ENCODE measurements at places on chromosomes 5 and 9.

- no peak for DNase-seq
Measured at GRCh38 chr9:126516561-126516935, 97.2 kb upstream of the LMX1B start.

- peak; percentile 50 for DNase-seq
Measured at GRCh38 chr5:14665949-14666348, 1.4 kb downstream of the OTULIN start.

DNA sequence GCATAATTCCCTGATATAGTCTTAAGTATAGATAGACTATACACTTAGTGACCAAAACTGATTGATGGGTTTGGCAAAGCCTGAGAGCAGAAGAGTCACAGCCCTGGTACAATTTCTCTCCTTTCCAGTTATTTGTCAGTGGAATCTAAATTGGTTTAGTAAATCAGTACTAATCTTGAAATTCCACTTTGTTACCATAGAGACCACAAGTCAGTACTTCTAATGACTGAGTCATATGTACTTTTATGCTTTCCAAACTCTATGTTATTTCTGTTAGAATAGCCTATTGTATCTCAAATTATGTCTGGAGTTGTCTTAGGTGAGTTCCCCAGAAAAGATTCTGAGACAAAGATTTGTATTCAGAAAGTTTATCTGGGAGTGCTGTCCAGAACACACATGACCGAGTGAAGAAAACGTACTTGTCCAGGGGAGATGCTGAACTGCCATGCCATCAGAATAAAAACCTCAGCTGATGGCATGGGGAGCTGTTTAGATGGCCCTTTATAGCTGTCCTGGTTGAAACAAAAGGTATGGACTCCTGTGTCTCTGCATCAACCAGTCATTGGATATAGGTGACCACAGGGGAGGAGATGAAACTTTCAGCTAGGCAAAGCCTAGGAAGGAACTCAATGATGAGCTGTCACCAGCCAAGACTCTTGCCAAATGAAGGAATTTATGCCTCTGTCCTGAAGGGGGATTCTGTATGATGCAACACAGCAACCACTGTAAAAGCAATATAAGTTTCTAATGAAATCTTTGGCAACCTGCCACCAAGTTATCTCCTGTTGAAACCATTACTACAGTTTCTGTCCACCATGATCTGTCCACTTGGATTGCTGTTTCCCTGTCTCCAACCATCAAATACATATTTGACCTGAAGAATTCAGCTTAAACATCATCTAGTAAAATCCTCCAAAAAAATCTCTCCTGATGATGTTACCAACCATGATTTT lies 18.0 kb upstream of the SMC2 start:
- no peak for DNase-seq

DNA sequence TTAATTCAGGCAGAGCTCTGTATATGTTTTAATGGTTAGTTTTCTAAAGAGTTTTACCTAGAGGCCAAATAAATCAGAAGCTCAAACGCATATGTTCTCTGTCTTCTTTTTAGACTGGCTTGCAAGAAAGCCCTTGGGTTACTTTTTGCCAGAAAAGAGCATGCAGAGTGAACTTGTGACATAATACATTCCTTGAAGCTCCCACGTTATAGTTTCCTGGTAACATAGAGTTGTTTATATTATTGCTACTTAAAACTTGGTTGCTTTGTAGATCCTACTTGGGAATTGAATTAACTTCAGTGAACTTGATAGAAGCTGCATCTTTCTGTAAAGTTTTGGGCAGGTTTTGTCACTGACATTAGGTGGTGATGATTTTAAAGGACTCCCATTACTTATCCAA lies 102.9 kb downstream of the C9orf152 start:
- no peak for DNase-seq

DNA sequence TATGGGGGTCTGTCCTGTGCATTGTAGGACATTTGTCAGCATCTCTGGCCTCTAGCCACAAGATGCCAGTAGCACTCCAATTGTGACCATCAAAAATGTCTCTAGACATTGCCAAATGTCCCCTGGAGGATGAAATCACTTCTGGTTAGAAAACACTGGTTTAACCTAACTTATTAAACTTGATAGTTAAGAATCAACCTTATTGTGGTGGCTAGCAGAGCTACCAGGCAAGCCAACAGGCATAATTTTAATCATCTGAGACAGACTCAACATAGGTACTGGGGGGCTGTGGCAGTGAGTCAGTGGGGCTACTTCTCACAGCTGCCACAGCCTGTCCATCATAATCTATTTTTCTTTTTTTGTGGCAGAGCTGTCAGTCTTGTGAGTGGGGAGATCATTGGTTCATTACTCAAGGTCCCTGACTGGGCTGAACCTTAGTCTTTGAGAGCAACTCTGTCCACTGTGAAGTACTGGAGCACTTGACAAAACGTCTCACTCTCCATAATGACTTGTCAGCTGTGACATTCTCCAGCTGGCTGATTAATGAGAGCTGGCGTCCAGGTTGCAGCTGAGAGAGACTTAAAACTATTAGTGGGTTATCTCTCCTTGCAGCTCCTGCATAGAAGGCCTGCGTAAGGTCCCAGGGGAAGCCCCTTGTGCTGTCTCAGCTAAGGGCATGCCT lies 107.9 kb downstream of the DCP2 start:
- DNase-seq, result no peak

GRCh38 chr5:112682621-112683061 lies 55.0 kb upstream of the APC start:
- DNase-seq, result no peak

DNA sequence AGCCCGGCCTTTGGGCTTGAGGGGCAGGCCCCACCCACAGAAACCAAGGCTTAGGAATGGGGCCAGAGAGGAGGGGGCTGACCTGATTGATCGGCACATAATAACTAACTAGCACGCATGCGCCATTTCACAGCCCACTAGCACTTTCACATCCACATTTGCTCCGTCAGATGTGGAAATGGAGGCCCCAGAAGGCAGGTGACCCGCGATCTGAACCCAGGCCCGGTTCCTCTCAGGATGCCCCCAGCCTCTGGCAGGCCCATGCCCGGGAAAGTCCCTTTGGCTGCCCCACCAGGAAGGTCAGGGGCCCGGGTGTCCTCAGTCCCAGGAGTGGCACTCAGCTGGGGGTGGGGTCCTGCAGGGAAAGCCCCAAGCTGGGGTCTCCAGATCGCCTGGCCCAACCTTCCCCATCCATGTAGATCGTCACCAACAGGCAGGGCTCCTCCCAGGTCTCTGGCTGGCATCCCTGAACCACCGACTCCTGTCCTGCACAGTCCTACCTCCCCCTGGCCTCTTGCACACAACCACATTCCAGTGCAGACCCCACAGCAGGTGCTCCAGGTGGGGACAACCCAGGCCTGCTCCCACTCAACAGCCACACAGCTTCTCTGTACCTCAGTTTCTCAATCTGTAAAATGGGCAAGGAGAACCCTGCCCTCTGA lies 46.7 kb downstream of the VAV2 start:
- no peak for DNase-seq

DNA sequence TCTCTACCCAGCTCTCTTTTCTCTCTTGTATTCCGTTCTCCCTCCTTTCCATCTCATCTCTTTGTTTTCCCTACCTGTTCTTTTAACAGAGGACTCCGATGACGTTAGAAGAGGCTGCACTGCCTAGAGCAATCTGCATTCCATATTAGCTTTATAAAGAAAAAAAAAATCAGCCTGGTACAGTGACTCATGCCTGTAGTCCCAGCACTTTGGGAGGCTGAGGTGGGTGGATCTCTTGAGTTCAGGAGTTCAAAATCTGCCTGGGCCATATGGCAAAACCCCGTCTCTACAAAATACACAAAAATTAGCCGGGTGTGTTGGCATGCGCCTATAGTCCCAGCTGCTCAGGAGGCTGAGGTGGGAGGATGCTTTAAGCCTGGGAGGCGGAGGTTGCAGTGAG lies 49.0 kb downstream of the DAPK1 start:
- no peak for DNase-seq

DNA sequence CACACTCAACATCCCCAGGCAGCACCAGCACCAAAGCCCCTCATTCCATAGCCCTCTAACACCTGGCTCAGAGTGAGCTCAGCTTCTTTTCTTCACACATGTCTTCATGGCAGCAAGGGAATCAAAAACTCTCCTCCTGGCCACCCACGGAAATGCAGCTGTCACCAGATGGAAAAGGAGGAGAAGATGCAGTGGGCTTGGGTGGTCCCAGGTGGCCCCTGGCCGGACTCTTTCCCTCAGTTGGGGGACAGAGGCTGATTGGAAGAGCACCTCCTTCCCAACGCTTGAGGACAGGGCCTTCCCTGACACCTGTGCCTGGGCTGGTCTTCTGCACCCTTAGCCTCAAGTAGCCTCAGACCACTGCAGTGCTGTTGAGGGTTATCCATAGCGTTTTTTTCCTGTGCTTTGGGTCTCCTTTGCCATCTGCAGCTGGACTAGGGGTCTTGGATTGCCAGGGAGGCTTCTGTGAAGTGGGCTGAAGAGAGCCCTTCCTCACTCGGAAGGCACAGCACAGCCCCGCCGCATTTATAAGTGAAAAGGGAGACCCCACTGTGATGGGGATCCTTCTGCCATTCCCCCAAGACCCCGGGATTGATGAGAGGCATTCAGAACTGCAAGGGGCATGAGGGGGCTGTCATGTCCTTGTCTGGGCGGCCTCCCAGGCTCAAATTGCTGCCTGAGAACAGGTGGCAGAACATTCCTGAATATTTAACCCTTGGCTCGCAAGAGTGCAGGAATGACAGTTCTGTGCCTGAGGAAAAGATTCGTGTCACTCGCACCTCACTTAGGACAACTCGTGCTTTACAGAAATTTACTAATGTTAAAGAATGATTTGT lies 200.0 kb downstream of the AUH start:
- no peak for DNase-seq

- DNase-seq, result no peak
Measured at GRCh38 chr5:163867324-163867723, 361.9 kb downstream of the MAT2B start.

DNA sequence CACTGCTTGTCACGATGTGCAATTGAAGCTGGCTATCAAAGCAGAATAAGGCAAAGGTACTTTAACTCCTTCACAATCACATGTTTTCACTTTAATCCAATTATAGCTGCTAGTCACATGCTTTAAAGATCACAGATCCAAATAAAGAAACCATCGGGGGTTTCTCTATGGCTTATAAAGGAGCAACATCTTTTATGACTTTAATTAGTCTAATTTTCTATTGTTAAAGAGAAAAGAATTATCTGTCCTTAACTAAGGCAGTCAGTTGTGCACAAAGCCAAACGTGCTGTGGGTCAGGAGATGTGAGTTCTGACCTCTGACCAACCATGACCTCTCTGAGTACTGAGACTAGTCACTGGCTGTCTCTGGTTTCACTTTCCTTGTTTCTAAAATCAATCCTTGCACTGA lies 561.1 kb downstream of the RAB3C start:
- no peak for DNase-seq

GRCh38 chr5:4572311-4573100 lies 567.6 kb upstream of the ADAMTS16 start:
- DNase-seq, result no peak

DNA sequence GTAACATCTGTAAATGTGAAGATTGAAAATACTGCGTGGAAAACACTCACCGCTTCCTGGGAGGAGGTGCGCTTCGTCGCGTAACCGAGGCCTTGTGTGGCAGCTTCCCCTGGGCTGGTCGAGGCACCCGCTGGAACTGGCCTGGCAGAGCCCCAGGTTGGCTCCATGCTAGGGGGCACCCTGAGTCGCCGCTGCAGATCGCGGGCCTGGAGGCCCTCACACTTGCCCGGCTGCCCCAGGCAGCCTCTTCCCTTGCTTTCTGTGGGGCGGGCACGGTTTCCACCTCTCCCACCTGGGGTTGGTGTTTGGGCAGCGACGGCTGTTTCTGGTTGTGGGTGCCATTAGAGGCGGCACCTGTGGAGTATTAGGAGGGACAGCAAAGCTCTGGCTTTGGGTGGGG lies 852 bp downstream of the ZNF354C start:
- no peak for DNase-seq

DNA sequence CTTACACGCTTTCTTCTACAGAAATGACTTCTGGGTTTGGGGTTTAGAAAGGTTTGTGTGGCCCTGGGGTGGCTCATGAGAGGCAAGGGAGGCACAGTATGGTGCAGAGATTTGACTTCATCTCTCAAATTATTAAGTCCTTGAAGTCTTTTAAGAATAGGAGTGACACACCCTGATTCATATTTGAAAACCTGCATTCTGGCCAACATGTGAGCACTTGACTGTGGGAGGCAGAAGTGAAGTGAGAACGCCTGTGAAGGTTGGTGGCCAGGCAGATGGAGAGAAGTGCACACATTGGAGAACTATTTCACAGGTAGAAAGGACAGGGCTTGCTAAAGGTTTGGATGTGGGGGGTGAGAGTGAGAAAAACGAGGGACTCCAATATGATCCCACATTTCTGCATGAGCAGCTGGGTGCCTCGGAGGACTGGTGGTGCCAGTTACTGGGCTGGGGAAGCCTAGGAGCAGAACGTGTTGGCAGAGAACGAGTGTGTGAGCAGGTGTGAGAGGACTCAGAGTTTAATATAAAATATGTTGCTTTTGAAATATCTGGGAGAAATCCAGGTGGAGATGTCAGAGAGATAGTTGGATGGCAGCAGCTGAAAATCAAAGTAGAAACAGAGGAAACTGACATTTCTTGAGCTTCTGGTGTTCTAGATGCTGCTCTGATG lies 240.0 kb upstream of the ADAMTSL1 start:
- no peak for DNase-seq

DNA sequence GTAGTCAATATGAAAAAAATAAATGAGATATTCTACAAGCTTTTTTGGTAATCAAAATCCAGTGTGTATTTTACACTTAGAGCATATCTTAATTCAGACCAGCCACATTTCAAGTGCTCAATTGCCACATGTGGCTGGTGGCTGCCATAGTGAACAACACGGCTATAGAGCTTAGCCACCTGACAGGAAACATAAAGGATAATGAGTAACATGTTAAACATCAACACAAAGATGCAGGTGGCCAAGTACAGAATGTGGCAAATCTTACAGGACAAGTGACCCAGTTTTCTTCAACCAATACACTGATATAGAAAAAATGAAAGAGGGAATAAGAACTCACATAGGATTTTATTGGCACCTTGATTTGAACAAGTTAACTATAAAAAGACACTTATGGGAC lies 61.4 kb downstream of the KIF24 start:
- no peak for DNase-seq

- no peak for DNase-seq
Measured at GRCh38 chr9:127963359-127964064, 17.3 kb downstream of the EEIG1 start.

DNA sequence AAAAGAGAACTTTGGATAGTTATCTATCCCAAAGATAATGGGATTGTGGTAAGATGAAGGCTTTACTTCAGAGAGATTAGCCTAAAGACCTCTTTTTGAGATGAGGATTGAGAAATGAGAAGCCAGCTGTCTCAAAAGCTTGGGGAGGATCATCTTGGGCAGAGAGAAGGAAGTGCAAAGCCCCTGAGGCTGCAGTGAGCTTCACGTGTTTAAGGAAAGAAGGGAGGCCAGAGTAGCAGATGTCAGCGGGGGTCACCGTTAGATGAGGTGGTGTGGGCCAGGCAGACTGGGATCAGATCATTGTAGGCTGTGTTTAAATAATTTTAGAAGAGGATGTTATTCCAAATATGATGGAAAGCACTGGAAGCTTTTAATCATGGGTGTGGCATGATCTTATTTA lies 270.1 kb downstream of the ARHGEF28 start:
- DNase-seq, result no peak
